Colonic mucosa (tissue), 4 donors: ENCODE measurements at places on chromosomes 1 and 21. TPM values are rescaled to one million over a fixed set of nuclear protein-coding genes. Genes with fewer than 3 reads are reported as not detected.
A peak's percentile ranks its signal among the peaks of the same experiment; 100 is the strongest.

The LORICRIN gene
- not detected for total RNA-seq

DNA sequence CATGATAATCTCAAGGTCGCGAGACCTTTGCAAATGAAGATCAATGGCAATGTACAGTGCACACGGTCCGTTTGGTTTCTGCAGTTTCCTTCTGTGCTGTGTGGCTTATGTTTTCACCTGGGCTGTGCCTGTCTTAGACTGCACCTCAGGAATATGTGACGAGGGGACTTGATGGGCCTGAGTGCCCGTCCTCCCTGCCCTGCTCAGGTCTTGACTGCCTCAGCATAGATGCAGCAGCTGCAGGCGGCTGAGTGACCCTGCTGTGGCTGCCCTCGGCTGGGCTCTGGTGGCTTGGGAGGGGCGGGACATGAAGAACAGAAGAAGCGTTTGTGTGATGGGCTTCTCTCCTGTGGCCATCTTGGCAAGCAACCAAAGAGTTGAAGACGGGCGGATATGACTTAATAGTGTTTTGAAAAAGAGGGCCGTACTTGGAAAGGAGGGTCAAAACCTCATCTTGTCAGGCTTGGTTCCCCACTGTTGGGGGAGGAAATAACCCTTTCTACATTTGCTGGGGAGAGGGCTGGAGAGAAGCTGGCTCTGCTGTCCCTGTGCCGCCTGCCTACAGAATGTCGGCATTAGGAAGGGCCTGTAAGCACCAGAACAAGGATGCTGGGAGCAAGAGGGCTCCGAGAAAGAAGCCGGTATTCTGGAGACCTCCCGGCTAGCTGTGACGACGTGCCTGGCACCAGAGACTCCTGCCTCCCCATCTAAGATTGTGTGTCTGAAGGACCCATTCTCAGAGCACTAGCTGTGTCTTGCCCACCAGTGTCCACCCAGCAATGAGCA, 7.1 kb downstream of the MYBPHL start:
- no peaks in the 10 kb centered on the region for H3K27me3 ChIP-seq
- H3K4me1 ChIP-seq = no peaks in the 10 kb centered on the region
- no peak overlapping the region for H3K27ac ChIP-seq
- no peaks in the 10 kb centered on the region for H3K36me3 ChIP-seq

The NR5A2 gene
- 45.5 TPM for total RNA-seq

The OPRD1 gene
- total RNA-seq = 0.12 TPM

The TINAGL1 gene
- total RNA-seq = 130 TPM

GRCh38 chr1:169086603-169087455, 19.7 kb upstream of the ATP1B1 start:
- no peak for DNase-seq
- no peak overlapping the region for H3K4me3 ChIP-seq
- H3K36me3 ChIP-seq = no peaks in the 10 kb centered on the region
- no peaks in the 10 kb centered on the region for H3K27me3 ChIP-seq

DNA sequence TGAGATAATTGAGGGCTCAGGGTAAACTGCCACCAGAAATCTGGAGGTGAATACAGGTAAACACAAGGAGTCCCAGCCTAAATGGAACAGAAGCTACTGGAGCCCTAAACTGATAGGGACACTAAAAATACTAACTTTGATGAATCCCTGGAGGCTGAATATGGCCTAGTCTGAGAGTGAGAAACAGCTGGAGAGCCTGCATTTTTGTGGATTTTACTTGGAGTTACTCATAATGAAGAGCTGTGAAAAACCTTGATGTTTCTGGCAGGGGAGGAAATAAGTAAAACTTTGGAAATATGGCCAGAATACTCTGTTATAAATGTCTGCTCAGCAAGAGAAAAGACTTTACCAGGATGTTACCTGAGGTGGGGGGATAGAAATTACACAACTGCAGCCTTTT, 164.4 kb downstream of the LIPI start:
- H3K4me3 ChIP-seq = no peak overlapping the region
- no peak for DNase-seq
- no peaks in the 10 kb centered on the region for H3K4me1 ChIP-seq
- no peak overlapping the region for H3K27ac ChIP-seq
- H3K36me3 ChIP-seq = no peaks in the 10 kb centered on the region

DNA sequence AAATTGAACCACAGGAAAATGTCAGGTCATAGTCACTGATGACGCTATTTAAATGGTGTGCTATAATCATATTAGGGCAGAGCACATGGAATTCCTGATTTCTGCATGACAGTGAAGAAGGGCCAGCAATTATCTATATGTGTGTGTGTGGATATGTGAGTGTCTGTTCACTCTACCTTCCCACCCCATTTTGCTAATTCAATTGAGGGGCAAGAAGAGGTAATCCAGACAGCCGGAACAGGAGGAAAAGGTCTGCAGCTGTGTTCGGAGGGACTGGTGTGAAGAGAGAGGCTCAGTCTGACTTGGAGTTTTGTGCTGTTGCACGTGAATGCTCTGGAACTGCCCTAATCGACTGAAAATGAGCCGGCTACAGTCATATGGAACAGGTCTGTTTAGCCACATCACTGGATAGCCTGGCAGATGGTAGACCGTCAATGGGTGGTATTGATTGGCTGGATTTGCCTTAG, 5.1 kb upstream of the ELAVL4 start:
- no peak overlapping the region for H3K4me3 ChIP-seq
- H3K36me3 ChIP-seq = no peaks in the 10 kb centered on the region
- DNase-seq = no peak
- no peaks in the 10 kb centered on the region for H3K27me3 ChIP-seq

DNA sequence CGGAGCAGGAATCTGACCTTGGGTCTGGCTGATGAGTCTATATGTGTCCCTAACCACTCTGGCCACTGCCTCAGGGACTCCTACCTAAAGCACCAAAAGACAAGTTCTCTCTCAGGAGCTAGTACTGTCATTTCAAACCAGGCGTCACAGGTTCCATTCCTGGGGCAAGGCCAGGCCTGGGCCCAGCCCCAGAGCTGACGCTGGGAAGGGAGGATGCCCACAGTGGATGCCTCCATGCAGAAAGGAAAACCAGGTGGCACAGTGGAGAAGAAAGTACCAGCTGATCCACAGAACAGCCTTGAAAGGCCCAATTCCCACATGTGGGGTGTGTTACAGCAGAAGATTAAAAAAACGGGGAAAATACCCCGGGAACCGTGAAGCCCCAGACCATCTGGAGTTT, 77.4 kb downstream of the DMRTB1 start:
- no peaks in the 10 kb centered on the region for H3K27me3 ChIP-seq
- no peaks in the 10 kb centered on the region for H3K4me1 ChIP-seq
- no peak for DNase-seq
- no peak overlapping the region for H3K4me3 ChIP-seq

DNA sequence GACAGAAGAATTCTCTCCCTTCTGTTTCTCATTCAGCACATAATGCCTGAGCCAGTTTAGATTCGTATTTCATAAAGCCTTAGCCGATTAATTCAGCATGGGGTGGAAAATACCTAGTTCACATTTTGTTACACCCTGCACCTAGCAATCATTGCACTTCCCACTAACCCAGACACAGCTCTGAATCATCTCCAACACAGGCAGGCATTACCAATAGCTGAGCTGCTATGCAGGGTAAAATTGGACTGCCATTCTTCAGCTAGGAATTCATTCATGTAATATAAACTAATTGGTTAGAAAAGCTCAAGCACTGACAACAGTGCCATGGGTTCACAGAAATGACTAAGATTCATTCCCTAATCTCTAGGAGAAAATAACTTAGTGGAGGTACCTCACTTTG, 26.9 kb upstream of the NKAIN1 start:
- no peak overlapping the region for H3K27ac ChIP-seq
- no peaks in the 10 kb centered on the region for H3K27me3 ChIP-seq
- H3K4me3 ChIP-seq = no peak overlapping the region
- peaks cover 18% of the 10 kb centered on the region for H3K36me3 ChIP-seq
- no peaks in the 10 kb centered on the region for H3K4me1 ChIP-seq

GRCh38 chr21:42044871-42045495, 26.1 kb upstream of the UMODL1 start:
- H3K27ac ChIP-seq = no peak overlapping the region
- no peak for DNase-seq
- H3K36me3 ChIP-seq = no peaks in the 10 kb centered on the region
- H3K27me3 ChIP-seq = no peaks in the 10 kb centered on the region
- H3K4me3 ChIP-seq = no peak overlapping the region
- no peaks in the 10 kb centered on the region for H3K4me1 ChIP-seq

The LCE1F gene
- not detected for total RNA-seq

- H3K4me1 ChIP-seq = no peaks in the 10 kb centered on the region
- no peaks in the 10 kb centered on the region for H3K36me3 ChIP-seq
- H3K27ac ChIP-seq = no peak overlapping the region
- H3K4me3 ChIP-seq = no peak overlapping the region
- H3K27me3 ChIP-seq = no peaks in the 10 kb centered on the region
Observed at GRCh38 chr1:237591353-237591752, 299.4 kb downstream of the ZP4 start.

DNA sequence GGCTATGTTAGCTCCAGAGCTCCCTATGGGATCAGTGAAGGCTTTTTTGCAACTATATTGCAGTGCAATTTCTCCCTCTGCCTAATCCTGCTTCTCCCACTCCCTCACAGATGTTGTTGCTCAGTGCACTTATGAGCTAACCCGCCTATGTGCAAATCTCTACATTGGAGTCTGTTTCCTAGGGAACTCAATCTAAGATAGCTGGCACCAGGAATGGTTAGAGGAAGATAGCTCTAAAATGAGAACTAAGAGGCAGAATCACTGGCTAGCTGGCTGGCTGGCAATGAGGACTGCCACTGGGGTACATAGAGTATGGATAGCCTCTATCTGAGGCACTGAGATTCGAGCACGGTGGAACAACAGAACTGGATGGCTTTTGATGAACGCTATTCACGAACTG, 39.5 kb downstream of the ADSS2 start:
- no peaks in the 10 kb centered on the region for H3K27me3 ChIP-seq
- no peak overlapping the region for H3K27ac ChIP-seq
- H3K4me1 ChIP-seq = no peaks in the 10 kb centered on the region

The ADAMTS4 gene
- total RNA-seq = 0.57 TPM

The S100B gene
- 8.2 TPM for total RNA-seq

GRCh38 chr1:228323401-228323800, 83.2 kb downstream of the TRIM11 start:
- H3K27me3 ChIP-seq = no peaks in the 10 kb centered on the region
- H3K4me3 ChIP-seq = no peak overlapping the region
- no peak overlapping the region for H3K27ac ChIP-seq
- H3K36me3 ChIP-seq = no peaks in the 10 kb centered on the region
- DNase-seq = no peak

The CEP104 gene
- total RNA-seq = 41.1 TPM

DNA sequence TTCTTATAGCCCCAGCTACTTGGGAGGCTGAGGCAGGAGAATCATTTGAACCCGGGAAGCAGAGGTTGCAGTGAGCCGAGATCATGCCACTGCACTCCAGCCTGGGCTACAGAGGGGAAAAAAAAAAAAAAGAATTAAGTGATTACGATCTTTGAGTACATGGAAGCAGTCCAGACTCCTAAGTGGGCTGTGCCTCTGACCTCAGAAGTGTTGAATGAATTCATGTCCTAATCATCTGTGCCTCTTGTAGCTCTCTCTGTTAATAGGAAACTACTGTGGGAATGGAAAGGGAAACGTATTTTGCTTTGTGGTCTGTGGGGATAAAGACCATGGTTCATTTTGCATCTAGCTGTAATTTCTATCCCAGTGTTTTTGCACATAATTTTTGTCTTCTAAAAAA, 8.4 kb upstream of the IVNS1ABP start:
- no peaks in the 10 kb centered on the region for H3K27me3 ChIP-seq
- no peak overlapping the region for H3K4me3 ChIP-seq
- no peaks in the 10 kb centered on the region for H3K36me3 ChIP-seq
- DNase-seq = no peak

The CHI3L1 gene
- total RNA-seq = 1.3 TPM

DNA sequence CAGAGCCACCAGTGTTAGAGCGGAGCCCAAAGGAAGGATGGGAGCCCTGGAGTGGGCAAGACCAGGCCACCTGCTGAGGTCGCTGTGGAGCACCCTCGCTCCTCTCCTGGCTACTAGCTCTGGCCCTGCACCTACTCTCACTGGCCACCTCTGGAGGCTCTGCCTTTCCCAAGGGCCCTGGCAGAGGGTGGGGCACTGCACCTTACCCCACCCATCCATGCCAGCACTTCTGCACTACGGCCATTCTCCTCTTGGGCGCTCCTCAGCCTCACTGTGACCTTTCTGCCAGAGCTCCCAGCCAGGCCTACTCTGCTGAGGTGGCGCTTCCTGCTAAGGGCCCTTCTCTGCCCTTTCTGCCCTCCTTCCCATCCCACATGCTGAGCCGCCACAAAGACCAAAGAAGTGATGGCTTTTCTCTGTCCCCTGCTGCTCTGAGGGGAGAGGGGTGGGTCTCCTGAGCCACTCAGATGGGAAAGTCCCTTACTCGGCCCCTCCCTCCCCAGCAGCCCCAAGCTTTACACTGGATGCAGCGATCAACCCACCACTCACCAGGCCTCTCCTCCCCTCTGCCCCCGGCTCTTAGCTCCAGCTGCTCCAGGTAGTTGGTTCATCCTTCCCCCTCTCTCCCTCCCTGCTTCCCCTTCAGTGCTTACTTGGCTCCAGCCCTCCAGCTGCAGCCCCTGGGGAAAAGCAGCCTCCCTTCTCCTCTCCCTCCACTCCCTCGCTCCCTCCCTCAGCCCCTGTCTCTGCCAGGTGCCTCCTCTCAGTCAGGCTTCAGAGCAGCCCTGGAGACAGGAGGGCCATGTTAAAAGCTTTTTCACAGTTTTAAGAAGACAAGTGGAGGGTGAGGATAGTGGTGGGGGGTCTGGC, 14.8 kb upstream of the TMEM222 start:
- H3K27ac ChIP-seq = no peak overlapping the region
- H3K4me1 ChIP-seq = no peaks in the 10 kb centered on the region
- no peaks in the 10 kb centered on the region for H3K36me3 ChIP-seq

DNA sequence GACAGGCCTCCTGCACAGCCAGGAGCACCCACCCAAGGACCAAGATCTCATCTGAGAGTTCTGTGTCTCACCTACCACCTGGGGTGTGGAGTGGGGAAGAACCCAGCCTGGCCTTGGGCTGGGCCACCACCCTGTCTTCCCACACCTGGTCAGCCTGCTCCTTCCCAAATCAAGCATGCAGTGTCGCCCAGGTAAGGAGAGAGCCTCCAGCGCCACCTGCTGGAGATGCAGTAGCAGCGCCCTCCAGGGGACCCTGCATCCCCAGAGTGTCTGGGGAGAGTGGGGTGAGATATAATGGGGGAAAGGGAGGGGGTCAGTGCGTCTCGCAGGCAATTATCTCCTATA, 32.3 kb downstream of the KIAA2013 start:
- no peaks in the 10 kb centered on the region for H3K4me1 ChIP-seq
- no peaks in the 10 kb centered on the region for H3K36me3 ChIP-seq
- DNase-seq = peak; percentile 63
- H3K27me3 ChIP-seq = peaks cover 10% of the 10 kb centered on the region

GRCh38 chr1:77143529-77144121, 75.6 kb downstream of the PIGK start:
- no peaks in the 10 kb centered on the region for H3K36me3 ChIP-seq
- no peaks in the 10 kb centered on the region for H3K27me3 ChIP-seq
- no peaks in the 10 kb centered on the region for H3K4me1 ChIP-seq
- no peak overlapping the region for H3K4me3 ChIP-seq
- no peak overlapping the region for H3K27ac ChIP-seq

- DNase-seq = no peak
- no peaks in the 10 kb centered on the region for H3K27me3 ChIP-seq
- H3K27ac ChIP-seq = no peak overlapping the region
- H3K4me1 ChIP-seq = no peaks in the 10 kb centered on the region
- H3K36me3 ChIP-seq = no peaks in the 10 kb centered on the region
- H3K4me3 ChIP-seq = no peak overlapping the region
Observed at GRCh38 chr1:86994061-86994460, 79.6 kb downstream of the HS2ST1 start.
